Ammon's horn (tissue), 1 donor: ENCODE measurements at places on chromosomes 1 and 21.
A peak's percentile ranks its signal among the peaks of the same experiment; 100 is the strongest.

- peak; percentile 62 for DNase-seq
These were observed 540 bp downstream of the ARHGEF2 start for GRCh38 chr1:155977690-155978324.

DNA sequence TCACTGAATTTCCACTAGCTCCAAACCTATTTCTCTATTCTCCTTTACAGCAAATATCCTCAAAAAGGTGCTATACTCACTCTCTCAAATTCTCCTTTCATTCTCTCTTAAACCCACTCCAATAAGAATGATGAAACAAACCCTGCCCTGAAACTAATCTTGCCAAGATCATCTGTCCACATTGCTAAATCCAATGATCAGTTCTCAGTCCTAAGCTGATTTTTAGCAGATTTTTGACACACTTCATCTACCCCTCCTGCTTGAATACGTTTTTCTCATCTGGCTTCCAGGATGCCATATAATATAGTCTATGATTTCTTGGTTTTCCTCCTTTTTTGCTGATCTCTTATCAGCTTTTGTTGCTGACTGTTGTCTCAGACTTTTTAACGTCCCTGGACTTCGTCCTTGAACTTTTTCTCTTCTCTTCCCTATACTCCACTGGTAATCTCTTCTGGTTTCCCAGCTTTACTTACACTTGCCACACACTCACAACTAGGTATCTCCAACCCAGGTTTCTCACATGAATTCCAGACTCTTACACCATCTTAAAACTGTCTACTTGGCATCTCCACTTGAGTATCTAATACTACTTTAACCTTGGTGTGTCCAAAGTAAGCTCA lies 35.3 kb downstream of the RERE start:
- no peak for DNase-seq

- no peak for DNase-seq
These were observed 14.7 kb upstream of the IGFN1 start for GRCh38 chr1:201175820-201176500.

GRCh38 chr1:175839779-175840669 lies 96.6 kb upstream of the TNR start:
- no peak for DNase-seq

- no peak for DNase-seq
These were observed 49.8 kb downstream of the SEC16B start for GRCh38 chr1:177920091-177920490.

DNA sequence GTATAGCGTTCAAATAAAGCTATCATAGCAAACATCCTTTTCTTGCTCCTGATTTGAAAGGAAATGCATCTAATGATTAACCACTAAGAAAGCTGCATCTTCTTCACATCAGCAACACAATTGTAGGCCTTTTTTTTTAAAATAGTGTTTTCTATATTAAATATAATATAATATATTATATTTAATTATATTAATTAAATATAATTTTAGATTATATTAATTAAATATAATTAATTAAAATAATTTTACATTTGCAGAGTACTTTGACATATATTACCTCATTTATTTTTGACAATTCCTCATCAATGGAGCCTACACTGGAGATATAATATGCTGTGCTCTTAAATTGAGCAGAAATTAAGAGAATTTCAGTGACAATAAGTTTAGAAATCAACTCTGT lies 193.0 kb downstream of the GPR52 start:
- no peak for DNase-seq

DNA sequence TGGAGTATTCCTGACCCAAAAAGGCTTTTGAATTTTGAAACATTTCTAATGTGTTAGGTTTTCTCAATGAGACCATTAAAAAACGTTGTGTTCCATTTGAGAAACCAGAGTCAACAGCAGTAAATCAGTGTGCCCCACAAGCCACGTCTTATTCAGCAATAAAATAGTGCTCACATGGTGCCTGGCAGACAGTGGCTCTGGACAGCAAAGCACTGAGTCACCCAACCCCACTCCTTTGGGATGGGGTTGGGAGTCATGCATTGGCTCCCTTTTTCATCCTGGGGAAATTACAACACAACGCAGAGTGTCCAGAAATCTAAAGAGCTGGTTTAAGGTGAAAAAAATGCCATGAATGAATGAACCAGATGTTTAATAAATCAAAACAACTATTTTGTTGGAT lies 46.5 kb downstream of the KCNJ15 start:
- no peak for DNase-seq

DNA sequence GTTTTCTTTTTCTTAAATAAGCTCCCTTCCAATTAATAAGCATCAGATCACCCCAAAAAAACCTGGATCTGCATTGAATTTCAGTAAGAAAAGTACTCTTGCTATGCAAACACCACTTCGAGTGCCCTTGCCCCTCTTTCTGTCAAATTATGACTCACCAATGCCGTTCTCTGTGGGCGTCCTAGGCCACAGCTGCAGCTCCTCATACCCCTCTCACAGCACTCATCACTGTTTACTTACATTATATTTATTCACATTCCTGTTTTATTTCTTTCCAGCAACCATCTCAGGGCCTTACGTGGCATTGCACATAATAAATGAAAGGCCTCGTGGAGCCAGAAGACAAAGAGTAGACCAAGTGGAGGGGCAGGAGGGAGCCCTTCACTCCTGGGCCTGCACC lies 99.1 kb upstream of the CTTNBP2NL start:
- no peak for DNase-seq

DNA sequence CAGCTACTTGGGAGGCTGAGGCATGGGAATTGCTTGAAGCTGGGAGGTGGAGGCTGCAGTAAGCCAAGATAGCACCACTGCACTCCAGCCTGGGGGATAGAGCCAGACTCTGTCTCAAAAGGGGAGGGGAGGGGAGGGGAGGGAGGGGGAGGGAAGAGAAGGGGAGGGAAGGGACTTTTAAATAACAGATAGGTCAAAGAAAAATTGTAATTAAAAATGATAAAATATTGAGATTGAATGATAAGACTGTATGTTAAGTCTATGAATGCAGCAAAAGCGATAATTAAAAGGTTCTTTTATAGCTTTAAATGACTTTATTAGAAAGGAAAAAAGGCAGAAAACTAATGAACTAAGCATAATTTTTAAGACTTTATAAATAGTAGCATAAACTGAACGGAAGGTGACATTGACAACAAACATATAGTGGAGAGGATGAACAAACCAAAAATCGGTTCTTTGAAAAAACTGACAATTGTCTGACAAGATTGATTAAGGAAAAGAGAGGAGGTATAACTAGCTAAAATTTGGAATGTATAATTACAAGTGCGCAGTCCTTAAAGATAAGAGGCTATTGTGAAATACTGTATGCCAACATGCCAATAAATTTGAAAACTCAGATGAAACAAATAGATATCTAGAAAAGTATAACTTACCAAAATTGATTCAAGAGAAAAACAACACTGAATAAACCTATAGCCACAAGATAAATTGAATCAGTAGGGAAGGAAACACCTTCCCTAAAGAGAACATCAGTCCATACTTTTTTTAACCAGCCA lies 8.4 kb downstream of the SPOCD1 start:
- DNase-seq: no peak

- DNase-seq: no peak
These were observed 12.7 kb upstream of the IKBKE start for GRCh38 chr1:206457408-206458120.

DNA sequence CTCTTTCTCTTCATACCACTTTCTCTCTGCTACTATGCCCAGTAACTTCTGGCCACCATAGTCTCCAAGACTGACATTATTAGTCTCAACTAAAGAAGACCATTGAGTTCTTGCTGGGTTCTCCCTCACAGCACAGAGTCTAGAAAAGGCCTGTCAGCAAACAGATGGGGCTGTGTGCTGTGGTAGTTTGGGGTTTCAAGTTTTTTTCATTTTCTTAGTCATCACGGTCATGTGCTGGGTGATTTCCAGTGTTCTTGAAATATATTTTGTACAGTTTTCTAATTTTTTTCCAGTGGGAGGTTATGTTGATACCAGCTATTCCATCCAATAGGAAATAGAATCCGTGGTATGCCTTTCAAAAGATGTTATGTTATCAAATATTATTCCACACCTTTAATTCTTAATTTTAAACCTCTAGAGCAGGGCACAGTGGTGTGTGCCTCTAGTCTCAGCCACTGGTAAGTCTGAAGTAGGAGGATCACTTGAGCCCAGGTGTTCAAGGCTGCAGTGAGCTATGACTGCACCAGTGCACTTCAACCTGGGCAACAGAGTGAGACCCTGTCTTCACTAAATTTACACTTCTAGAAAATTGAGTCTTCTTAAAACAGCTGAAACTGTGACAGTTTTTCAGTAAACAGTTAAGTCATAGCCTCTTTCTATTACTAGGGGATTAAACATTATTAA lies 8.3 kb downstream of the CFHR2 start:
- no peak for DNase-seq

DNA sequence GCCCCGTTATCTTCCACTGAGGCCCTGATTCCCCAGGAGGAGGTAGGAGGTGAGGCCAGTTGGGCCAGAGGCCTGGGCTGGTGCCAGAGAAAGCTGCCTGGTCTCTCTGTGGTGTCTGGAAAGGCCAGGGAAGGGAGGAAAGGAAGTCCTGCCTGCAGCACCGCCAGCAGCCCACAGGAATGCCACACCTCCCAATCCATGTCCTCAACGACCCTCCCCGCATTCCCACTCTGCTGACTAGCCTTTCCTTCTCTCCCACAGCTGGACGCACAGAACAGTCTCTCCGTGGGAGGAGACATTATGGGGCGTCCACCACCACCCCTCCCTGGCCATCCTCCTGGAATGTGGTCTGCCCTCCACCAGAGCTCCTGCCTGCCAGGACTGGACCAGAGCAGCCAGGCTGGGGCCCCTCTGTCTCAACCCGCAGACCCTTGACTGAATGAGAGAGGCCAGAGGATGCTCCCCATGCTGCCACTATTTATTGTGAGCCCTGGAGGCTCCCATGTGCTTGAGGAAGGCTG lies 18.0 kb downstream of the CSF1 start:
- no peak for DNase-seq

DNA sequence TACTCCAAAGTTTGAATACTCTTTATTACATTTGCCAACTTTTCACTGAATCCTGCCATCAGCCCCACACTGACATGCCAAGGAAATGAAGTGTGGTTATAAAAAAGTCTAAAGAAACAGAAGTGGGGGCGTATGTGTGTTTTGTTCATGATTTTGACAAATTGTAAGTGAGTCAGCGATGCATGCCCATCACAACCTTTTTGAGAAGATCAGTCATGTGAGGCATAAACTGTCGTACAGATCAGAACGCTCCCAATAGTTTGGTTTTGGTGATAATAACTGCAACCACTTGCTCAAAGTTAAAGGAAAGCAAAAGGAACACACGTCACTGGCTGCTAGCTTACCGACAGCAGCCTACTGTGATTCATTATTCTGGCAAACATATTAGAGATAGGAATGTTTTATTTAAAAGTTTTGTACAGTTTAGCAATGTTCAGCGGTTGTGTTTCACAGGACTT lies 95.6 kb downstream of the RGS2 start:
- DNase-seq: no peak

- DNase-seq: no peak
These were observed 16.4 kb downstream of the PRXL2B start for GRCh38 chr1:2602866-2603520.

GRCh38 chr1:69814926-69815325 lies 247.2 kb downstream of the LRRC7 start:
- DNase-seq: no peak

DNA sequence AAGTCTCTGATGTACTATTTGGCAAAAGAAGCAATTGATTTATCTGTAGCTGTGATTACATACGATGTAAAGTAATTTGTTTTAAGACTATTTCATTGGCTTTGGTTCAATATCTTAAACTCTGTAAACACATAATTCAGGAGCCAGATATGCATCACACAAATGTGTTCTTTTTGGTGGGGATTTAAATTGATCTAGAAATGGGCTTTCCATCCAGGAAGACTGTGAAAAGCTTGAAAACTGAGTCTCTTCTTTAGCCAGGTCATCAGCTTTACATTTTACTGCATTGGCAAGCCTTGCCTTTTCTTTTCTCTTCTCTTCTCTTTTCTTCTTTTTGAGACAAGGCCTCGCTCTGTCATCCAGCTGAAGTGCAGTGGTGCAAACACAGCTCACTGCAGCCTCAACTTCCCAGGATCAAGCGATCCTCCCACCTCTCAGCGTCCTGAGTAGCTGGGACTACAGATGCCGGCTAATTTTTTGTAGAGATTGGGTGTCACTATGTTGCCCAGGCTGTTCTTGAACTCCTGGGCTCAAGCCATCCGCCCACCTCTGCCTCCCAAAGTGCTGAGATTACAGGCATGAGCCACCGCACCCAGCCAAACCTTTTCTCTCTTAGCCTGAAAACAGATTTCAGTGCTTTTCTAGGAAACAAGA lies 1.4 kb downstream of the RCAN3 start:
- no peak for DNase-seq

DNA sequence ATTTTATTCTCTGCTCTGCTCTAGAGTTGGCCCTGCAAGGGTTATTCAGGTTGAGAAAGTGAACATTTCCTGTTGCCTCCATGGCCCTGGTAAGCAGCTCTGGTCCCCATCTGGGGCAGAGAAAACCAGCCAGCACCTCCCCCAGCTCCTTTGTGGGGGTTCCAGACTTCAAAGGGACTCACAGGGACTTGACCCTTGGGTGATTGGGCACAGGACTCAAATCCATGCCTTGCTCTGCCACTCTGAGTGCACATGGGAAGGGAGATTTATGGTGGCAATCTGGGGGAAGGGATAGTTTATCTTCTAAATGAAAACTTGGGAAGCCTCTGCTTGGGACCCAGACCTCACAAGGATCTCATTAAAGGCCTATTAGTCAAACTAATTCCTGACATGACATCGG lies 212.8 kb downstream of the FOXD2 start:
- no peak for DNase-seq

- DNase-seq: peak; percentile 16
These were observed 48.4 kb downstream of the NEK7 start for GRCh38 chr1:198205016-198205684.

GRCh38 chr1:226662642-226663326 lies 76.3 kb downstream of the ITPKB start:
- peak; percentile 76 for DNase-seq

GRCh38 chr1:151846062-151846568 lies 6.5 kb upstream of the C2CD4D start:
- DNase-seq: no peak

DNA sequence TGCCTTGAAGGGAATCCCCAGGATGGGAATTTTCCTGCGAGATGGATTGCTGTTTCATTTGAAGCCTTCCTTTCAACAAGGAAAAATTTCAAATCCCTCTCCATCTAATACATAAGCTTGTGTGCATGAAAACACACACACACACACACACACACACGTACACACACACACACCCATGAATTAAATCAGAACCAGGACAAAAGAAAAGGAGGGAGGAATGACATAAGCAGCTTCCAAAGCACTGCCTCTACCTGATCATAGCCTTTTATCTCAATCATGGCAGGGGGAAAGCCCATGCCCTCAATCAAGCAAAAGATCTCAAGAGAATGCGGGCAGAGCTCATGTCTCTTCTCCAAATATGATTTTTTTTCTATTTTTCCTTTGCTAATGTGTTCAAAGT lies 139.7 kb downstream of the SLC44A5 start:
- DNase-seq: no peak

DNA sequence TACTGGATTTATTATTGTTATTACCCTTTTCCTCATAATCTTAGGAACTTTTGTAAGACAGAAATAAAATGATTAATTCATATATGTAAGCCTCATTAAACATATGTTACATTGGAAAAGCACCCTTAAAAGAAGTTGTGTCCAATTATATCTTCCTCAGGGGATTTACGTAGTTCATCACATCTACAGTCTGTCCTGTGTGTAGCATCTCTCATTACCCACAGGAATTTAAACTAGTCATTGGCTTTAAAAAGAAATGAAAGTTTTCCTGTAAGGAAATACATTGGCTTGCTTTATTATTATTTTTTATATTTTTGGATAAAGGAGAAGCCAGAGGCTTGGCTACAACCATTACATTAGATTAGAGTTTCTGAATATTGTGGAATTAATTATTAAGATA lies 56.1 kb downstream of the SWT1 start:
- DNase-seq: no peak
